ENCODE measurements at places on chromosomes 3 and 15. TPM values are rescaled to one million over a fixed set of nuclear protein-coding genes. Genes with fewer than 3 reads are reported as not detected.
A peak's percentile ranks its signal among the peaks of the same experiment; 100 is the strongest.

Gene CFAP100
- not detected for total RNA-seq

Gene ZNF774
- total RNA-seq, result 6.2 TPM

Gene UACA
- total RNA-seq, result 59.9 TPM

Gene IL5RA
- not detected for total RNA-seq

Gene LRRC49
- 6.3 TPM for total RNA-seq

Gene NANOGP8
- total RNA-seq, result not detected

Gene FANCD2OS
- not detected for total RNA-seq

Gene TP63
- total RNA-seq, result 0.65 TPM

Gene LRRC31
- total RNA-seq, result not detected

Gene ALDH1A3
- total RNA-seq, result 469 TPM

Gene DPPA4
- total RNA-seq, result not detected

Gene EPHA3
- not detected for total RNA-seq

Gene CCR2
- not detected for total RNA-seq

Gene FOXL2
- not detected for total RNA-seq

Gene SH3GL3
- 0.22 TPM for total RNA-seq

Gene SLC7A14
- total RNA-seq, result not detected

Gene TRIP4
- total RNA-seq, result 15.5 TPM

Gene KNG1
- not detected for total RNA-seq

Gene PLSCR2
- total RNA-seq, result not detected

Gene RPL29
- total RNA-seq, result 1,278 TPM

- no peak for DNase-seq
Observed at GRCh38 chr3:29281094-29281343, 148 bp downstream of the RBMS3 start.

- no peak for DNase-seq
Observed at GRCh38 chr3:7226393-7226792, 365.5 kb downstream of the GRM7 start.

- peak; percentile 33 for DNase-seq
Observed at GRCh38 chr3:182244222-182244971, 532.7 kb downstream of the SOX2 start.

DNA sequence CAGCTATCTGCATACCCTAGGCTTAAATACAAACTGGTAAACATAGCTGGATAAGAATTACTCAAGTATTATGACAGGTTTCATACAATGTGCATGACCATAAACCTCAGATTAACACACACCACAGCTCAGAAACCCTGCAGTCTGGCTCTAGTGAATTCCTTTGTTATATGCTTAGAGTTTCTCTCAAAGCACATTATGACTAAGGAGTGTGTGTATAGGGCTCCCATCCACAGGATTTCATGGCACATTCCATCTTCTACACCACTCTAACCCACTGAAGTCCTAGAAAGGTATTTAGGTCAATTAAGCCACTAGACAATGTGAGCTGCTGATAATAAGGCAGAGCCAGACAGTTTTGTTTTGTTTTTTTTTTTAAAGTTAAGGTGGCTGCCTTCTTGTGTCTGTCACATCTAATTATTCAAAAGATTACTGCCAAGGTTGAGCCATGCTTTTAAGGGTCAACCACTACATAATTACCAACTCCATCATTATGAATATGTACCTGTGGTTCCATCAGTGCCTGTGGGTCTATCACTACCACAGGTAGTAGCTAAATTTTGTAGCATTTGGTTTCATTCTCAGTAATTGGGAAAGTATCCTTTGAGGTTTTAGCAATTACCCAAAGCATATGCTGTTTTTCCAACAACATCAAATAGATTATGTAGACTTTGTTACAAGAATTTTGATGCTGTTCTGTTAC is 107.0 kb downstream of the ALCAM start:
- no peak for DNase-seq

DNA sequence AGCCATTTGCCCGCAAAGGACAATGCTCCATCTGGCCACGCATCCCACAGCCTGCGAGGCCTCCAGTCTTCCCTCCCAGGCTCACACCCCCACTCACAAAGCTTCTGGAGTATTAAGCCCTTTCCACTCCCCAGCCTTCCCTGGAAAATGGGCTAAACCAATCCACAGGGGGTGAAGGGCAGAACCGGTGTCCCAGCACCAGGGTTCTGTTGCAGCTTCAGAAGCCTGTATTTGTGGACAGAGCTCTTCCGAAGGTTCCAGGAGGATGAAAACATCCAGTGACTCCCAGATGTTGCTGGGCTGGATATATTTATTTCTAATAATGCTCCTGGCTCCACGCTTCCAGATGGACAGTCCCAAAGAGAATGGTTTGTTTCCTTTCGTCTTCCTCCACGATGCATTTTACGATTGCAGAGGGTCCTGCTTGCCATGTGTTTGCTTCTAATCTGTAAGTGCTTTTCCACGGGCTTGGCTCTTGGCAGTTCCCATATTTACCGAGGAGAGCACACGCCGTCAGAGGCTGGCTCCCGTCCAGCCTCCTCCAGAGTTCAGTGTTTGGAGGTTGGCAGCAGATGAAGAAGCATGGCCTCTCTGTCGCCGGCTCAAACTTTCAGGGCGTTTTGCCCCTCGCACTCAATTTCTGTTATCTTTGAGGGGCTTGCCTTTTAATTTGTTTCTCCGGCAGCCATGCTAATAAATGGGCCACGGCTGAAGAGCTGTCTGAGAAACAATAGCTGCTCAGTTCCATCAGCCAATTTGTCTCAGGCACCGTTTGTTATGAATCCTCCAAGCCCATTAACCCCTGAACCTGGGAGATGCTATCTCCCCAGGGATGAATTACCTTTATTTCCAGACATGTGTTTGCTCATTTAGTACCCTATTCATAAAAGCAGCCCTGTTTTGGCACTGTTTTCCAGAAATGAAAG is 367.9 kb upstream of the PROK2 start:
- DNase-seq, result no peak

DNA sequence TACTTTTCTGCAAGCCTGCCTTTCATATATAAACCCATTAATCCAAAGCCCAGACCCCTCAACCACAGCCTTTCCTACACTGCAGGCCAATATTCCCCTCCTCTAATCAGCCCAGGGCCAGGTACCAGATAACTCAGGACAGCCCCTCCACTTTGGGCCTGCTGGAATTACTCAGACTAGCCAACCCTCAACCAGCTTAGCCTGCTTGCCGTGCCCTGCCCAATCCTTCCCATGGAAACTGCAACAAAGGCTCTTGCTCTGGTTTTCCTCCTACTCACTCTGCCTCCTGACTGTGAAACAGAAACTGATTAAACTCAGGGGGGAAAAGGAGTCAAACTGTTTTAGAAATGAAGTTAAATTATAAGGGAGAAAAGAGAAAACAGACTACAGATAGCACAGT is 248.1 kb downstream of the KLF13 start:
- DNase-seq, result no peak

DNA sequence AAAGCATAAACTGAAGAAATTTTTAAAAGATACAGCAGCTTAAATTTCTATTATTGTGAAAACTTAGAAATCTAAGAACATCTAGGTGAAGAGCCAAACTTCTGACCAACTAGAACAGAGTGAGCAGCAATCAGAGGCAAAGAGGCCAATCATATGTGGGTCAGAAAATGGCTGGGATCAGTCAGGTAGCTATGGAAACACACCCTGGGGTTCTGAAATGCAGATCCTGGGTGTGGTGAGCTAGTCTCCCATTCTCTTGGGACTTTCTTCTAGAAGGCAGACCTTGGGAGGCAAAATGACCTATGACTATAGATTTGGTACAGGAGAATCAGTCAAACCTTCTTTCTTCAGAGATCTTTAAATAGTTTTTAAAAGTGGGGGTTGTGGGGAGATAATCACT is 385.8 kb downstream of the TBC1D5 start:
- no peak for DNase-seq

- no peak for DNase-seq
Observed at GRCh38 chr3:37852097-37852496, 9.6 kb upstream of the CTDSPL start.

DNA sequence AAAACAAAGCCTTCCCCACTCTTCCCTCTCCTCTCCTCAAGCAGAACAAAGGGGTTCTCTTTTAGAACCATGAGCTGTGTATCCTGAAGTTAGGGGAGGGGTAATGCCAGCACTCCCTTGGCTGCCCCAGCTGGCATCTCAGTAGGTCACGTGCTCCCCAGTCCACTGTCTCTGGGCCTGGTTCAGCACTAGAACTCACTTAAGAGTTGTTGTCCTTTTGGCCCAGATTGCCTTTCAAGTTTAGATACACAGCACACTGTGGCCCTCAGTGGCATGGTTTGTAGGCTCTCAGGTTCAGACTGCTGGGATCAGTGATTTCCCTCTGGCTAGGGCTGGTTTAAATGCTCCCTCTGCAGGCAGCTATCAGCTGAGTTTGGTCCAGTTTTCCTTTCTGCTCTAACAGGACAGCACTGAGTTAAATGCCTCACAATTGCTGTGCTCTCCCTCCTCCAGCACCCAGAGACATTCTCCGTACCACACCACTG is 188.4 kb upstream of the ST8SIA2 start:
- DNase-seq, result no peak

- DNase-seq, result no peak
Observed at GRCh38 chr15:75342221-75342620, 4.6 kb upstream of the NEIL1 start.

GRCh38 chr3:155517903-155518302 is 224.4 kb upstream of the STRIT1 start:
- no peak for DNase-seq

DNA sequence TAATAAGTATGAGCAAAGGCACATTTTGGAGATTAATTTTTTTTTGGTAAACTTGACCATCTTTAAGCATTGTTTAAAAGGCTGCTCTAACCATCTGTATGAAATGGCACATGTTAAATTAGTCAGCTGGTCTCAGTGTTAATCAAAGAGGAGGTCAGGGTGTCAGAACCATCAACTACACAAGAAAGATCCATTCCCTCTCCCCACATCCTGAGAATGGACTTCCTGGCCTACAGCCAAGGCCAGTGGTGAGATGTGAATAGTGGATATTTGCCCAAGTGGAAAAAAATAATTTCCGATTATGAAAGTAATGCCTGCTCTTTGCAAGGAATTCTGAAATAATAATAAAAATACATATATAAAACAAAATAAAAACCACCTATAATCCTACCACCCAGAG is 641.7 kb downstream of the NR2F2 start:
- no peak for DNase-seq

DNA sequence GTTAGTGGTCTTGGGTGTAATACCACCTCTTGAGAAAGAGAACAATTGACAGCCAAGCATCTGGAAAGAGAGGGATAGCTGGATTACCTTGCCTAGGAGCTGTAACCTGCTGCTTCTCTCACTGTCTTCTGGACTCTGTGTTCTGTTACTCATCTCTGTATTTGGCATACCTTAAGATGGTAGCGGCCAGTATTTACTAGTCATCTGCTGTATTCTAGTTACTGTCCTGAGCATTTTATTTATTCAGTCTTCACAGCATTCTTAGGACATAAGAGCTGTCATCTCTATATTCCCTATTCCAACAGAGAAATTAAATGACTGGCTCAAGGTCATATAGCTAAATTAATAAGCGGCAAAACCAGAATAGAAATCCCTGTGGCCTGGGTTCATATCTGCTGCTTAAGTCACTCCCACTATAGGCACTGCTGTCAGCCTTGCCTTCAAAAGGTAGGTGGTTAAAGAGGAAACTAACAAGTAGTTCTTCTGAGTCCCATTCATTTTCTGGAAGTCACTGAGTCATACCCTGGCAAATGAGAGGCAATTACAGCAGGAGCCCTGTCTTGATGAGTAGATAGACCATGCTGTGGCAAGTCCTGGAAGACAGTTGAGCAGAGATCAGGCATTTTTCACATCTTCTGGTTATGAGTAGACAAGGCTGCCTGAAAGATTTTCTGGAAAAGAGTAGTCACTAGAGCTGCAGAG is 68.2 kb downstream of the RAB7A start:
- peak; percentile 41 for DNase-seq

GRCh38 chr3:13282358-13282985 is 137.7 kb downstream of the NUP210 start:
- DNase-seq, result no peak

GRCh38 chr3:41317718-41318117 is 118.4 kb downstream of the CTNNB1 start:
- DNase-seq, result peak; percentile 17

- no peak for DNase-seq
Observed at GRCh38 chr3:169686874-169687273, 23.4 kb upstream of the MECOM start.

GRCh38 chr3:152113992-152114651 is 154.6 kb upstream of the MBNL1 start:
- DNase-seq, result peak; percentile 23

- DNase-seq, result no peak
Observed at GRCh38 chr3:47605652-47606051, 27.0 kb upstream of the CSPG5 start.

- DNase-seq, result no peak
Observed at GRCh38 chr15:78130466-78131294, 565 bp downstream of the CIB2 start.

DNA sequence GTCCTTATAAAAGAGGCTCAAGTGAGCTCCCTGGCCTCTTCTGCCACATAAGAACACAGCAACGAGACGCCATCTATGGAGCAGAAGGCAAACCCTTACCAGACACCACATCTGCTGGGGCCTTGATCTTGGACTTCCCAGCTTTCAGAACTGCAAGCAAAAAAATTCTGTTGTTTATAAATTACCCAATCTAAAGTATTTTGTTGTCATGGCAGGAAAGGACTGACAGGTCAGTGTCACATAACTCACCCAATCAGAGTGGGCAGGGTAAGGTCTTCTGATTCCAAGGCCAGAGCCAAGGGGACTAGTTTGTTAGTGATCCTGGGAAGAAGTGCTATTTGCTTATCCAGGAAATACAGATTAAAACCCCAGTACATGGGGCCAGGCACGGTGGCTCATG is 98.9 kb downstream of the HMG20A start:
- no peak for DNase-seq

GRCh38 chr3:183265157-183265642 is 12.1 kb downstream of the B3GNT5 start:
- DNase-seq, result peak; percentile 68

DNA sequence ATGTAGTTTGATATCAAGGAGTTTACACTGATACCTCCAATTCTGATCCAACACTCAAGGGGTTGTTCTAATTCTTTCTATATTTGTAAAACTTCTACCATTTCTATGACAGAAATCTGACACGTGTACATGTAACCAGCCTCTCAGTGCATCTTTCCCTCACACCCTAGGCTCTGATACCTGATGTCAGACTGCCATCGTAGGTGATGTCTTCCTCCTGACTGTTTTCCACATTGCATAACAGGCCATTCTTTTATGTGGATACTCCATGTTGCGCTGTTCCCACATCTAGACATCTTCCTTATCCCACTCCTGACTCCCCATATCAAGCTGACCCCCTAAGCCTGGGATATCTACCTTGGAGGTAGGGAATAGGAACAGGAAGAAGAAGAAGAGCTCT is 159.1 kb downstream of the FNDC3B start:
- no peak for DNase-seq

- DNase-seq, result no peak
Observed at GRCh38 chr15:95693917-95694316, 636.6 kb upstream of the NR2F2 start.

DNA sequence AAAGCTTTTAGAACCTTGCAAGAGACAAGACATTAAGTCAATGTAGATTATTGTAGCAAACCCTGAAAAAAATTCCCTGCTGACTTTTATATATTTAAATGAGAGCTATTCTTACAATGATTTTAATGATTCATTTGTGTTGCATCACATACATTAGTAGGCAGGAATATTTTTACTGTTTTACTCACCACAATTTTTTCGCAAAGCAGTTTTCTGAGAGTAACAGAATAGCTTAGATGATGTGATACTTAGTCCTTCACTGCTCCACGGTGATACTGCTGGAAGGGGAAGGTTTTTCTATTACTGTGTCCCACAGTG is 43.9 kb upstream of the CLRN1 start:
- DNase-seq, result no peak
